Stimulated activated CD4-positive, alpha-beta T cell treated with anti-CD3 and anti-CD28 coated beads, Interleukin-15, amount 100 ng/mL, for 24 hours (primary cell): ENCODE measurements at places on chromosomes 2 and 18.

DNA sequence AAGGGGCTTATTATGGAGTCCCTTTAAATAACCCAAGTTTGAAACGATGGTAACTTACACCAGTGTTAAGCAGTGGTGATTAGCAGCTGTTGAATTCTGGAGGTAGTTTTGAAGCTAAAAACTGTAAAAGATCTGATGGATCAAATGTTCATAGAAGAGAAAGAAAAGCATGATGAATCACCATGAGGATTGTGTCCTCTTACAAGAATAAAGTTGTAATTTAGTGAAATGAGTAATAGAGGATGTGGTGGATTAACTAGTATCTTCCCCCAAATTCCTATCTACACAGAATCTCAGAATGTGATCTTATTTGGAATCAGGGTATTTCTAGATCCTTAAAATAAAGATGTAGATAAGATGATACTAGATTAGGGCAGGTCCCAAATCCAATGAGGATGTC is 1138.2 kb upstream of the TMEFF2 start:
- no peak for DNase-seq

DNA sequence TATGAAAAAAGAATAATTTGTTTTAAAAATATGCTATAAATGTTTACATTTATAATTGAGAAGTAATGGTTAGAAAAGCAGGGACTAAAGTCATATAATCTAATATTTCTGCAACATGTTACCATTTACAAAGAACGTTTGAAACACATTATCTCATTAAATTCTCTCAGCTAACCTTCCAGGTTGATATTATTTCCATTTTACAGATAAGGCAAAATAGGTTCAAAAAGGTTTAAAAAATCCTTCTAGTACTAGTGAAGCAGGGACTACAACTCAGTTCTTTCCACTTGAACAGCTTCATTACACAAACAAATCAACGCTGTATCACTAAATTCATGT is 875 bp downstream of the FASTKD1 start:
- no peak for DNase-seq

DNA sequence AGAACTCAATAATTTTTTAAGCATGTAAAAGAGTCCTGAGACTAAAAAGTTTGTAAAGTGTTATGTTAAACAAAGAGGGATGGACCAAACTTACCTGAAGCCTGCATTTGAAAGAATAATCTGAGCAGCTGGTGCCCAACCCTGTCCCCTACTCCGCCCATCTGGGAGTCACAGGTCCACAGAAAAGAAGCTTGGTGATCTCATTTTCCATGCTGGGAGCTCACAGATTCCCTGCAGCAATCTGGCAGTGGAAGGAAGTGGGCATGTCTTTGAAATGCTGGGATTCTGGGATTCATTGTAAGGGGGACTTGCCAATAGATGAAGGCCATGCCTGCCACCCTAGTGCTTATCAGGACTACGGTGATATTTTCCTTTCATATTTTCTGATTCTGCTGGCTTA is 17.9 kb downstream of the CDH2 start:
- no peak for DNase-seq

- DNase-seq: no peak
Observed at GRCh38 chr2:19987936-19988335, 2.0 kb downstream of the WDR35 start.

DNA sequence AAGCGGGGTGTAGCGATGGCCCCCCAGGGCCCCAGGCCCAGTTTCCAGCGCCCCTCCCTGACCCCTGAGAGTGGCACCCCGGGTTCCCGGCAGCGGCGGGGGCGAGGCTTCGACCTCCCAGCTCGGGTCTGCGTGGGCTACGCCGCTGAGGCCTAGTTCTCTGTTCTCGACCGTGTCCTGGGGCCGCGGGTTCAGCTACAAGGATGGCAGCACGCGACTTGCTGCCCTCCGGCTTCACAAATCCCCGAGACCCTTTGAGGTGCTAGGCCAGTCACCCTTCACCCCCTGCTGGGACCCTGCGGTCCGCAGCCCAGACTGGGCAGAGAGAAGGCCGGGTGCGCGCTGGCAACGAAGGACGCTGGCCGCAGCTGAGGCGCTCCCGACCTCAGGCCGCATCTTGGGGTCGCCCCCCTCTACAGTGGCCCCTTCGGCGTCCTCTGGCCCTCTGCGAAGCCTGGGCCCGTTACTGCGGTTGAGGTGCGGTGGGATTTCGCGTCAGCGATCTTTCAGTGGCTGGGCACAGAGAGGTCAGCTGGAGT is 1.2 kb downstream of the OTX1 start:
- no peak for DNase-seq

- DNase-seq: no peak
Observed at GRCh38 chr2:150520887-150521664, 33.6 kb upstream of the RND3 start.

DNA sequence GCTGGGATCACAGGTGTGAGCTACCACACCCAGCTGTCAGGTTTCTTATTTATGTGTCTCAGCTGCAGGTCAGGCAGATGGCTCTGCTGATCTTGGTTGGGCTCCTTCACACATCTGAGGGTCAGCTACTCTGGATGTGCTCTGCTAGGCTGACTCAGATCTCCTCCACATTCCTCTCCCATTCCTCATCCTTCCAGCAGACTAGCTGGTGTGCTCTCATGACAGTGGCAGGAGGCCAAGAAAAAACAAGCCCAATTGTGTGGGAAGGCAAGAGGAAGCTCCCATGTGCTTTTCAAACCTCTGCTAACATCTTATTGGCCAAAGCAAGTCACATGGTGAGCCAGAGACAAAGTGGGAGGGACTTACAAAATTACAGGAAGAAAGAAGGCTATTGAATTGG is 11.7 kb upstream of the MSH6 start:
- DNase-seq: no peak

DNA sequence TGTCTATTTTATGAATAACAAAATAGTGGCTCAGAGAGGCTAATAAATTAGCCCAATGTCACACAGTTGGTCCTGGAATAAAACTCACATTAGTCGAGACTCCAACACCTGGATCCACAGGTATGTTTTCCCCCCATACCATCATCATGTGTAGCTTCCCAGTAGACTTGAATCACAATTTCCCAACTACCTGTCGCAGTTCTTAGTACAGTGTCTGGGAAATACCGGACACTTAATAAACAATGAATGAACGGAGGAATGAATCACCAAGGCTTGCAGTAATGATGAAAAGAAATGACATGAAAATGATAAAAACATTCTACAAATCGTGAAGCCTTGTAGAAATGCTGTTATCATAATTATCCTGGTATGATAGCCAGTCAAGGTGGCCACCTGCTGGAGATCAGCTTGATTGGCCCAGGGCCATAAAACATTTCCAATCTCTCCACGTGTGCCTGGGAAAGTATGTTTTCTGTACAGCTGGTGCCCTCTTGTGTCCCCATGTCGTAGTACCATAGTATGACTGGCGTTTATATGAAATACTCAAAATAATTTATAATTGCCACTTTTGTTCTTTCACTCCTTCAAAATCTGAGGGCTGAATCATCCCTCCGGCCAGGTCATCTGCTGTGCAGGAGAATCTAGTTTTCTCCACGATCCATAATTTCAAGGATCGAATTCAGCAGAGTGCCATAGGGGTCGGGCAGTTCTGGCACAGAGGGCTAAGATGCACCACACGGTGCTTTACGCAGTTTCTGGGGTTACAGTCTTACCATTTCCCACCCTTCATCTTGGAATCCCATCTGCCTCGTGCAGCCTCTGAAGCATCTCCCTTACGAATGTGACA is 95.4 kb downstream of the LAMA1 start:
- DNase-seq: peak; percentile 10

DNA sequence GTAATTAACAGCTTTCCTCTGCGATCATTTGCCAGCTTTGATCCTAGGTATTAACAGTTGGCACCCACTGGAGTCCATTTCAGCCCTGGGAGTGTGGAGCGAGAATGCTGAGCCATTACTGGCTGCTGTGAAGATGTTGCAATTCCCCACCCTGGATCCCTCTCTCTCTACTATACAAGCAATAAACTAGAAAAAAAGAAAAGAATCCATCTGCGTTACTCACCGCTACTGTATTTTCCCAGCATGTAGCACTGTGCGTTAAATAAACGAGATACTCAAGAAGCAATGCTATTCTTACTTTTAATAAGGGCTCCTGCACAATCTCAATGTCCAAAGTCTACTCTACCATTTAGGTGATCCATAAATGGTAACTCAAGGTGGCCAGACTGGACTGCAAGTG is 8.5 kb downstream of the RTTN start:
- no peak for DNase-seq

DNA sequence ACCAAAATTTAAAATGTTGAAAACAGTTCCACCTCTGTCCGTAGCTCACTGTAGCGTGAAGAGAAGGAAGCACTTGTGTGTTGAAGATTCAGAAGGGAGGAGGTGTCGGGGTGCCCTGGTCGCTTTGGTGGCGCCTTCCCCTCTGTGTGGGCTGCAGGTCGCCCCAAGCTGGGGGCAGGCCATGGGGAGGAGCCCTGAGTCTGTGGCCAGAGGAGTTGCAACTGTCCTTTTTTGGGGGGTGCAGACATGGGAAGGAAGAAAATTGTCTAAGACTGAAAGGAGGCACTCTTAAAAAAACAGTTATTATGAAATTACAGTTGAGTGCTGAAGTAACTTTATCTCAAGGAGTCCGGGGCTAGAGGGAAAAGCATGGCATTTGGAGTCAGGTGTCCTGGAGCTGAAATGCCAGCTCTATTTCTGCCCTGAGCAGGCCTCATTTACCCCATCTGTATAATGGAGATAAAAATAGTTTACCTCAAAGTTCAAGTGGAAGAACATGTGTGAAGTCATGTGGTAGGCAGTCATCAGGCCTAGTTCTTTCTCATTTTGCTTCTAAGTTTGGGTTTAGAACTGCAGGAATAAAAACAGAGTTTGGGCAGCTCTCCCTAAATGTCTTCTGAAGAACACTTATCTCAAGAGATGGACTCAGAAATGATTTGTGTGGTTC is 82.1 kb downstream of the RNF144A start:
- no peak for DNase-seq

DNA sequence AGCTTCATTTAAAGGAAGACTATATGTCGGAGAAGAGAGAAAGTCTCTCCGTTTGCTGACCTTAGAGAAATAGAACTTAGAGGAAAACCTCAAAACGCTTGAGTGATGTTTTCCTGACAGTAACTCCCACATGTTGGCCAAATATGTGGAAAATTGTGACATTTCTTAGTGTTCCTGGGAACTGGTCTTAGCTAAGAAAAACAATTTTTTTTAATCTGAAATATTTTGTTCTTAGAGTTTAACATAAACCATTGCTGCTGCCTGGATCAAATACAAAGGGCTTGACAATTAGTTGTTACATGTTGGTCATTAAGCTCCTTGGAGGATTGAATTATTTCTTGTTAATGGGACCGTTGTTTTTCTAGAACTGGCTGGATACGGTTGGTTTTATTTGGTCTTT is 16.3 kb downstream of the DYNC2LI1 start:
- DNase-seq: no peak

GRCh38 chr2:198595721-198596120 is 791.3 kb downstream of the PLCL1 start:
- no peak for DNase-seq

GRCh38 chr2:86274918-86275275 is 62.5 kb downstream of the REEP1 start:
- DNase-seq: no peak

DNA sequence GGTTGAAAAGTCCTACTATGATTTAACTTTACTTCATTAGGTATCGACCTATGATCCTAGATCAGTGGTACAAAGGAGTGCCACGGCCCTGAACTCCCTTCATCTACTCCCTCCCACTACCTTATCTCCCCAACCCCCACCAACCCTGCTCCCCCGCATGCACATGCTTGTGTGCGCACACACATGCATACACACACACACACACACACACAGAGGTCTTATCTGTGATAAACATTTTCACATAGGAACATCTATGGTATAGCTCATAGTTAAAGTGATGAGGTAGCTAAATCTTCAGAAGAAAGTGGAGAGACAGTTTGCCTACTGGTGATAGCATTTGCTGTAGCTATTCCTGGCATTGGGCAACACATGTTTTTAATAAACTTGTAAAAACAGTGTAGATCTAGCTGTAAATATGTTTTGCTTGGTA is 471.3 kb downstream of the ZEB2 start:
- DNase-seq: no peak

GRCh38 chr2:218005028-218005427 is 2.2 kb upstream of the TNS1 start:
- DNase-seq: no peak

DNA sequence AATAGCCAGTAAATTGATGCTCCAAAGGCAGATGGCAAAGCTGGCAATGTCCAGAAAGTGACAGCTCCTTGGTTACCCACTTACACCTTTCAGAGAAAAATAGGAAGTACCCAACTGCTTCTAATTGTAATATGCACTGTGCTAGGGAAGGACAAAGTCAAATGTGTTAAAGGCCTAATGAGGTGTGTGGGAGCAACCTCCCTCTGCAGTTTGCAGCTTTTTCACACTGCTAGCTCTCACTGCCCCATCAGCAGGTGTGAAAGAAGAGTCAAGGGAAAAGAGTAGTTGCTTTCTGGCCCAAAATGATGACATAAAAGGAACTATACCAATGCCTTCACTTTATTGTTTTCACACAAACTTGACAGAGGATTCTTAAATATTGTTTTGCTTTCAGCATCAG is 284.1 kb upstream of the SETBP1 start:
- DNase-seq: no peak

- DNase-seq: no peak
Observed at GRCh38 chr2:10610213-10610910, 79.4 kb downstream of the NOL10 start.

- DNase-seq: peak; percentile 21
Observed at GRCh38 chr2:12303181-12304030, 413.3 kb upstream of the TRIB2 start.

- DNase-seq: no peak
Observed at GRCh38 chr18:31649978-31650719, 34.2 kb downstream of the B4GALT6 start.

DNA sequence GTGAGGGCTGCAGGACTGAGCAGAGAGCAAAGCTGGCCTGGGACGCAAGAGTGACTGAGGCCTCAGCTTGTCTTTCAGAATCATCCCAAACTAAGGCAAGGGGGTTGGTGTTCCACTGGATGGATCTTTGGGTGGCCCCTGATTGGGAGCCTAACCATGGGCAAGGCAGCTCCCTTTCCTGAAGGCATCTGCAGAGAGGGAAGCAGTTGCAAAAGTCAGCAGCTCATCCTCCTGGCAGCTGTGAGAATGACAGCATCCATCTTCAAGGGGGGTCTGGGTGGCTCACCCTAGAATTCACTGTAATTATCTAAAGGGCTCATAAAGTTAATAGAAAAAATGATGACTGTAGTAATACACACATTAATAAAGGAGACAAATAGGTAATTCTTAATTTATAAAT is 46.5 kb upstream of the RAB31 start:
- no peak for DNase-seq

DNA sequence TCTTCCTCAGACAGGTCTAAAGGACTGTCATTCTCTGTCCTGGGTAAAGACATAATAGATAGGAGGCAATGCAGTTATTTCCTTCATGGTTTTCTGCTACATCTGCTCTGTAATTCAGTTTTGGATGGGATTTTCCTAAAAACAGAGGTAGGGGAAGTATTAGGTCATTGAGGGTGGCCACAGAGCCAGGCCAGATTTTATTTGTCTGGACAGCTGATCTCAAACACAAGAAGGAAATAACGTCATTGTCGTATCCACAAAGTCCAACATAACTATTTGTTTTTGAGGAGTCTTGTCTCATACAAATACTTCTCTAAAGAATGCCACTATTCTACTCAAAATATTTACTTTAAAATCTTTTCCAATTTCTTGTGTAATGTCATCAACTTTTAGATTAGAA is 154.8 kb upstream of the MAP2 start:
- DNase-seq: no peak
